LoVo (cell line): ENCODE measurements at places on chromosomes 12 and 14.
A peak's percentile ranks its signal among the peaks of the same experiment; 100 is the strongest.

- DNase-seq, result no peak
Measured at GRCh38 chr12:26712892-26713291, 120.1 kb downstream of the ITPR2 start.

- DNase-seq, result peak; percentile 83
Measured at GRCh38 chr12:71438670-71439361, 782 bp upstream of the LGR5 start.

DNA sequence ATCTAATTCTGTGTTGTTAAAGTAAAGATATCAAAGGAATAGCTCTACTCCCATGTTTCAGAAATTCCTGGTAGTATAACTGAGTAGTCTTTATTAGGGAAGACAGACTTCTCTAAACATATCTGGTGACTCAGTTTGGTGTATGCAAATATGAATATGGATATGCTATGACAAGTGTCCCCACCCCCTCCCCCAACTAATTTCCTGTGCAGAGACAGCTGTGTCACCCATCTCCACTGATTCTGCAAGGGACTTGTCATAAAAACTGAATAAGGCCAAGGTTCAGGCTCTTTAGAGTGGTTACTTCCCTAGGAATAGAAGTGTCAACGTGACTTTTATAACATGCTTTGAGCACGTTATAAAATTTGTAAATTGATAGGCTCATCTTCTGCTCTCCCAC, 429.1 kb downstream of the DAD1 start:
- no peak for DNase-seq

DNA sequence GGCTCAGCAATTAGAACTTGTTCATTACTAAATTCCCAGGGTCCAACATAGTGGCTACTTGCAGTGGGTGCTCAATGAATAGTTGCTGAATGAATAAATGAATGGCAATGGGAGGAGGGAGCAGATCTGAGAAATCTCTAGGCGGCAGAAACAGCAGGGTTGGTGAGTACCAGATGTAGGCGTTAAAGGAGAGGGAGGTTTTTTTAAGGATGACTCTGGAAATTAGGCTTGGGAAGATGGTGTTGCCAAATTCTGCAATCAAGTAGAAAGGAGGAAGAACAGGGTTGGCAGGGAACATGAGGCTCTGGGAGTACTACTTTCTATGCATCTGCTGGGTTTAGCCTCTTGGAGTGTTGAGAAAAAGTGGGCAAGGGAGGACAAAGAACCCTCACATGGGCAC, 207.1 kb downstream of the APAF1 start:
- no peak for DNase-seq

- peak; percentile 73 for DNase-seq
Measured at GRCh38 chr12:88241862-88242570, 99.9 kb downstream of the TMTC3 start.

- DNase-seq, result no peak
Measured at GRCh38 chr12:7439579-7440505, 4.1 kb downstream of the CD163L1 start.

DNA sequence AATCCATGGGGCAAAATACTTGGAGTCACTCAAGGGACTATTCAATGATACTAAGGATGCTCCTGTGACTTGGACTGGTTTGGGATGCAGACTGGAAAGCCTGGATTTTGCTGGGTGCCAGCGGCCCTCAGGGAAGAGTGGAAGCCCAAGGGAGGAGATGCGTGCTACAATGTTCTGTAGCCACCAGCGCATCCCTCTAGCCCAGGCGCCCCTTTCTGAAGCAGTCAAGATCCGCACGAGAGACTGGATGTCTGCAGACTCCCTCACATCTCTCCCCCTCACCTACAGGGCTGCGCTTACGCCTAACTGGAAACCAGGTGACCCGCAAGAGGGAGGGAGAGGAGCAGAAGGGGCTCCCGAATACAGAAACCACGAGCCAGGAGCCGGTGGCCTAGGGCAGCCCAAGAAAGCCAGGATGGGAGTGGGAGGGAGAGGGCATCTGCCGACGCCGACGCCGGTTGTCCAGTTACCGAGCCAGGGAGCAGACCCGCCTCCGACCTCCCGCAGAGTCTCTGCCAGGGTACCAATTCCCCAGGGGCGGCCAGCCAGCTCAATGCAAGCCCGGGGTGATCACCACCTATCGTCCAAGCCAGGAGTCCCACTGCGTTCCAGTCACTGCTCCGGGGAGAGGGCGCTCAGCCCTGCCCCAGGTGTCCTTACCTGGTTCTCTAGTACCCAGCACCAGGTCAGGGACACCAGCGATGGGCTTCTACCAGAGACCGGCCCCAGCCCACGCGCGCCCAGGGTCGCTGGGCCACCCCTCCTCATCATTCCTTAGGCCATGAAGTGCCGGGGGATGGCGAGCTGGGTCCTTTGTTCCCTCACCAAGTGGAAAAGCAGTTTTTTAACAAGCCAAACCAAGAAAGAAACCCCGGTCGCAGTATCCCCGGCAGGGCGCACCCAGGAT, 1.2 kb downstream of the NTN4 start:
- no peak for DNase-seq

DNA sequence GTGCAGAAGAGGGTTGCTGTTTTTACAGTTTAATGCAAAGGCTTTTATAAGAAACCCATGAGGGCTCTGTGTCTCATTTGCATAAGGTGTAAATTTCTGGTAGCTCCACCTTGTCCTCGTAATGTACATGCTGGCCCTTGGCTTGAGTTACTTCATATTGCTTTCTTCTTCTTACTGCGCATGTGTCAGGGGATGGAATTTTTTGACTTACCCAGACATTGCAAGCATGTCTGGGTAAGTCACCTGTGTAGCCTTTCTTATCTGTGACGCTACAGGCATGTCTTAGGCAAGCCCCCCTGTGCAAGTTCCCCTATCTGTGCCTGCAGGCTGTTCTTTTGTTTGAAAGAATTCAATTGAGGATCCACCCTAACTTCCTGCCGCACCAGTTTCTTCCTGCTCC, 274.2 kb downstream of the ETNK1 start:
- DNase-seq, result no peak

DNA sequence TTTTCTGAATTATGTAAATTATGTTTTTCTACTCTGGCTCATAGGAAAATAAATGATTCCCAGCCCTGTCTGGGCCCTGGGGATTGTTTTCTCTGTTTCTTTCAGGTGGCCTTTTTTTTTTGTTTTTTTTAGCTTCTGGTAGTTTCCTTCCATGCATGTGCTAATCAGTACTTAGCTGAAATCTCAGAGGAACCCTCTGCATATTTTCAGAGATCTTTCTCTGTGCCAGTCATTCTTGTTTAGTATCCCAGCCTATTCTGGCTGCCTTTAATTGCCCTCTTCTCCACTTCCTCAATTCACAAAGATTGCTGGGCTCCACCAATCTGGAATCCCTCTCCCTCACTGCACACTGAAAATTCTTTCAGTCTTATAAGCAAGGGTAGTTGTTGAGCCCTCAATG, 46.9 kb downstream of the CNOT2 start:
- no peak for DNase-seq

GRCh38 chr12:39413836-39414771, 28.8 kb downstream of the KIF21A start:
- no peak for DNase-seq

- no peak for DNase-seq
Measured at GRCh38 chr12:66803930-66804329, 125.1 kb upstream of the GRIP1 start.

- no peak for DNase-seq
Measured at GRCh38 chr12:68148261-68148951, 11.1 kb downstream of the IFNG start.

- no peak for DNase-seq
Measured at GRCh38 chr14:49134940-49135339, 451.2 kb downstream of the RPS29 start.

- DNase-seq, result no peak
Measured at GRCh38 chr12:61412201-61412600, 848.0 kb upstream of the USP15 start.

DNA sequence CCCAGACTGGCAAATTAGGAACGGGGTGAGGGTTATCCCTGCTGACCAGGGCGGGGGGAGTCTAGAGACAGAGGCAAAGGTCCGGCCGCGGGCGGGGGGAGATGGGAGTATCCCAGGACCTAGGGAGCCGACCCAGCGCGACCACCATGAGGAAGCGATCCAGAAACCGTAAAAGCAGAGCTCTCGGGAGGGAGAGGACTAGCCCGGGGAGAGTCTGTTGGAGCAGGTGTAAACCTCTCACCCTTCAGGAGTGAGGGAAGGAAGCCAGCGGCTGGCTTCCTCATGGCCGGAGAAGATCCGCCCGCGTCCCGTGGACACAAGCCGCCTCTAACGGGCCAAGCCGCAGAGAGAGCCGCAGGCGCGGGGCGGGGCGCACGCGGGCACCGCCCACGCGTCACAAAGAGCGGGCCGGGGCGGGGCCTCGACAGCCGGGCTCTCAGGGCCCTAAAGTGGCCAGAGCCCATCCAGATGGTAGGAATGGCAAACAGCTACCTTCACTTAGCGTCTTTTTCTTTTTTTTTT, at the start of gene ACRBP:
ACRBP (minus strand) TSS at position 350 of the 522 bp plus-strand sequence; CDS start at position 284, 66 bp downstream.
- DNase-seq, result peak; percentile 88

DNA sequence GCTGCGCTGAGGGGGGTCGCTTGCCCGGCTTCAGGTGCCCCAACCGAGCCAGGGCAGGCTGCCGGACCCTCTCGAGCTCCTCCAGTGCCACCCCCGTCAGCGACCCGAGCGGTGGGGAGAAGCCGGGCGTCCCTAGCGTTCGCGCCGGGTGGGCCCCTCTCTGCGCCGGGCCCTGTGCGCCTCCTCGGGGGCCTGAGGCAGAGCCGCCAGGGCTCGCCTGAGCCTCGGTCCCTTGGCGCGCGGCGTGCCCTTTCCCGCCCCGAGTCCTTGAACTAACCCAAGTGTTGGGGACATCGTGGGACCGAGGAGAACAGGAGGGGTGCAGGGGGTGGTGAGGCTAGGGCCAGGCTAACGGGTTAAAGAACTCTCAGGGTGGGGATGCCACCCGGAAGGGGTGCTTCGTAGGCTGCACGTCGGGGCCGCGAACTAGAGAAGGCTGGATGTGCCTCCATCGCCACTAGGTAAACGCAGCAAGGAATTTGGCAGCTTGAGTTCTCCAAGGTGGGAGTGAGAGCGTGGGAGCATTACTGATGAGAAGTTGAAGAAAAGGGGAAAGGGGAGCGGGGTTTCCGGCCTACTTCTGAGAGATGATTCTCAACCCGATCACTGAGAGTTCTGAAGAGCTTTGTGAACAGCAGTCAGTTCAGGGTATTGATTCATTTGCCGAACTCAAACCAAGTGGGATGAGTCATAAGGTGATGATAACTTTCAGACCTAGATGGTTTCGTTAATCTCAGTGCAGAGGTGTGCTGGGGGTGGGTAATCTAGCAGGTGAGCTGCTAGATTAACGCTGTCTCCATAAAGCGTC, 618 bp downstream of the RNF34 start:
- peak; percentile 72 for DNase-seq

GRCh38 chr12:22271023-22271422, 63.5 kb downstream of the ST8SIA1 start:
- no peak for DNase-seq

- DNase-seq, result no peak
Measured at GRCh38 chr12:6442836-6443235, 1.9 kb upstream of the CD27 start.

DNA sequence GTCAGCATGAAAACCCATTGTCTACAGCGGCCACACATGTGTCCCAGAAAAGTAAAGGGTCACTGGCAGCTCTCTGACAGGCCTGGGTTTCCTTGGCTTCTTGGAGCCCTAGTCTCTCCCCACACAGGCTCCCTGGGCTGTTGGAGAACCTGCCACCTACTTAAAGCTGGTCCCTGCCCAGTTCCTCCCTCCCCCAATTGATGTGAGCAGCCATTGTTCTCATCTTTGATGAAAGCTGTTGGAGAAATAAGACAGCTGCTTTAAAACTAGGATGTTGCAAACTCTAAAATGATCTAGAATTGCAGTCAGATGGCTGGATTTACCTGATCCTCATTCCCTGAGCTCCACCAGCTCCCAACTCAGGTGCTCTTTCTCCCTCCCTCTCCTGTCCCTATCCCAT, 4.8 kb upstream of the PLEKHH1 start:
- no peak for DNase-seq

- no peak for DNase-seq
Measured at GRCh38 chr14:103846097-103846496, 1.3 kb downstream of the PPP1R13B start.

DNA sequence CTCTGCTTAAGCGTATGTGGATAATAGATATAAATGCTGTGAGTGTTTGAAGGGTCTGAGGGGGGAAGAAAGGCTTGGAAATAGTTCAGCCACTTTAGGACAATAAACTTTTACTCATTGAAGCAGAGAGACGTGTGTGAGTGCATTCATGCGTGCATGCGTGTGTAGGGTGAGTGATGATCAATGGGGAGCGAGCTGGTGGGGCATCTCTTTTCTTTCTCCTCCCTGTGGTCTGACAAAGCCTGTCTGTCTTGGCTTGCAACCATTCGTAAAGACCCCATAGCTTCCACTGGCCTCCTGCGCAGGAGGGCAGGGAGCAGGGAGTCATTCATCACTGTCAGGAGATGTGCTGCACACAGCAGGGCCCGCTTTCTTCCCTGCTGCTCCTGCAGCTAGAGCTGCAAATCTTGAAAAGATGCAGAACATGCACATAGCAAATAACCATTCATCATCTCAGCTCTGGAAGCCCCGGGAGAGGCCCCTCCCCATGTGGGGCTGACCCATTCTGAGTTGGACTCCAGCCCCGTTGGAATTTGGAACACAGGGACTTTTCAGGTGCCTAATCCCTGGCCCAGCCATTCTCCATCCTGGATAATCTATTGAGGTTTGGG, 223.2 kb downstream of the PPM1H start:
- DNase-seq, result no peak

- peak; percentile 93 for DNase-seq
Measured at GRCh38 chr12:119692997-119693396, 25.1 kb downstream of the PRKAB1 start.
